ENCODE measurements at places on chromosomes 5 and 9.
A peak's percentile ranks its signal among the peaks of the same experiment; 100 is the strongest.

- DNase-seq = peak; percentile 67
Observed at GRCh38 chr5:143717400-143717799, 94.6 kb upstream of the HMHB1 start.

DNA sequence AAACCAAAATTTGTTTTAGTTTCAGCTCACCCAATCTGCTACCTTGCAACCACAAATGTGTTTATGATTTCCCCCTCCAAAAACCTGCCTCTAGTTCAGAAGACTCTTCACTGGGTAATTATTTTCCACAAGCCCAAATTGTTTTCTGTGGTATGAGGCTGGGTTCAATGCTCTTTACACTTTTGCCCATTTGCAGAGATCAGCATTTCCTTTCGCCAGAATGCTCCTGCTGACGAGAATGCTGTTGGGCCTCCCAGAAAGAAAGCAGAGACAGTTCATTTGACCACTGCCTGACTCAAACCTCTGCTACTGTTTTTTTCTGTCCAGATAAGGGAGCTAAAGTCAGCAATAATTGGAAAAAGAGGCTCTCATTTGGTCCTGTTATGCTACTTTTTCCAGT is 427.3 kb downstream of the PDE4D start:
- peak; percentile 41 for DNase-seq

DNA sequence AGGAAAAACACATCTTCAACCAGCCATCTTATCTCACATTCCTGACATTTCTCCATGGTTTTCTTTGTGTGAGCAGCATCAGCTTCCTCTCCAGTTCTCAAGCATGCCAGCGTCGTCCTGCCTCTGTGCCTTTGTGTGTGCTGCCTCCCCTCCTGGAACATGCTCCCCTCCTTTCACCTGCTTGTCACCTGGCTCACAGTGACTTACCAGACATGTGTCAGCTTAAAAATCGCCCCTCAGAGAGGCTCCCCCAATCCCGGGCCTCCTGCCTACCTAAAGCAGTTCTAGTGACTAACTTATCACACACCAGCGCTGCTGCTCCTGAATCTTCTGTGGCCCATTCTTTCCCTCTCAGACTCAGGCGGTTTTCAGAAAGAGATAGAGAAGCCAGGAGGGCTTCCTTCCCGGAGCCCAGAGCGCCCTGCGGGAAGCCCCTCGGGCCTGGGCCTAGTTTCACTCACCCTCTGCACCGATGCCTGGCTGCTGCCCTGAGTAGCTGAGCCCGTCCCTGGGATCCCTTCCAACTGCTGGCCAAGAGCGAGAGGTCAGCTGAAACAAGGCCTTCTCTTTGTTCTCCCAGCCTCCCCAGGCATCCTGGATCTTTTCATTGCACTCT is 51.1 kb upstream of the MVB12B start:
- DNase-seq = no peak

- no peak for DNase-seq
Observed at GRCh38 chr5:116090302-116090701, 5.5 kb downstream of the COMMD10 start.

GRCh38 chr5:54098267-54098666 is 212.1 kb downstream of the ARL15 start:
- no peak for DNase-seq

DNA sequence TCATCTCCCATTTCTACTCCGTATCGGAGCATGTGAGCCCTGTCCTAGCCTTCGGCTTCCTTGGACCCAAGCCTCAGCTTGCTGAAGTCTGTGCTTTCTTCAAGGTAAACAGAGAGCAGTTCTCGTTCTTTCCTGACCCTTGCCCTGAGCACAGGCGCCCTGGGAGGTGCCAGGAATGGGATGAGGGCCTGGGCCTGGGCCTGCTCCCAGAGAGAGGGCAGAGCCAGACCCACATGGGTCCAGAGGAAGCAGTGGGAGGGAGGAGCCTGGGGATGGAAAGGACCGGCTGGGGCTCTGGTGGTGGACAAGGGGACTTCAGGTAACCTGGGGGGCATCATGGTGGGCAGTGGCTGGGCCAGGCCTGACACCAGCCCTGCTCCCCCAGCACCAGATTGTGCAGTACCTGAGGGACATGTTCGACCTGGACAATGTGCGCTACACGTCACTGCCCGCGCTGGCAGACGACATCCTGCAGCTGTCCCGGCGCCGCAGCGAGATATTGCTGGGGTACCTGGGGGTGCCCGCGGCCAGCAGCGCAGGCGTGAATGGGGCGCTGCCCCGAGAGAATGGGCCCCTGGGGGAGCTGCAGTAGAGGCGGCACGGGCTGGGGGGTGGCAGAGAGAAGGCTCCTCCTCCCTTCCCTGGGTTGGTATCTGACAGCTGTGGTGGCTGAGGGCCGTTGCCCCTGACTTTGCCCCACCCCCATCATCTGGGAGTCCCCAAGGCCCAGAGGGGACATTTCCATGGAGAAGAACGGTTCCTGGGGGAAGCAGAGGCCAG is 10.9 kb upstream of the DOLPP1 start:
- no peak for DNase-seq

- DNase-seq = no peak
Observed at GRCh38 chr9:25994605-25995004, 316.4 kb upstream of the TUSC1 start.

DNA sequence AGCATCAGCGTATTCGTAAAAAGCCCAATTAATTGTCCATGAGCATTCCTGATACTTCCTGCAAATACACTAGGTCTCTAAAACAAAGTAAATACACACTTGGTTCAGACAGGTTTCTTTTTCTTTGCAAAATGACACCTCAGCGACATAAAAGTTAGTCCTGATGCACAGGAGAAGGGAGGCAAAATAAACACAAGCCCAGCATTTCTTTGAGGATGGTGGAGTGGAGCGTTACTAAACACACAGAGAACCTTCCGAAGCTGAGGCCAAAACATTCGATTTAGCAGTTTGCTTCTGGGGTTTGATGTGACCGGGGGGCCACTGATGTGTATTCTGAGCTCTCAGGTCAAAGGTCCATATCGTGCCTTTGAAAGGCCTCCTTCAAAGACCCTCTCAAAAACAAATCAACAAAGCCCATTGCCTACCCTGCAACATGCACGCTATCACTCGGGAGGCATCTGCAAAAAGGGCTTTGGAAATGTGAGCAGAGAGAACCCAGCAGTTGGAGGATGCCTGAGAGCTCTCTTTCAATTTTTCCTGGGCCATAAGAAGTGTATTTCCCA is 268.4 kb upstream of the PANK3 start:
- DNase-seq = no peak

- DNase-seq = no peak
Observed at GRCh38 chr5:10485897-10486296, 44.2 kb downstream of the ROPN1L start.

DNA sequence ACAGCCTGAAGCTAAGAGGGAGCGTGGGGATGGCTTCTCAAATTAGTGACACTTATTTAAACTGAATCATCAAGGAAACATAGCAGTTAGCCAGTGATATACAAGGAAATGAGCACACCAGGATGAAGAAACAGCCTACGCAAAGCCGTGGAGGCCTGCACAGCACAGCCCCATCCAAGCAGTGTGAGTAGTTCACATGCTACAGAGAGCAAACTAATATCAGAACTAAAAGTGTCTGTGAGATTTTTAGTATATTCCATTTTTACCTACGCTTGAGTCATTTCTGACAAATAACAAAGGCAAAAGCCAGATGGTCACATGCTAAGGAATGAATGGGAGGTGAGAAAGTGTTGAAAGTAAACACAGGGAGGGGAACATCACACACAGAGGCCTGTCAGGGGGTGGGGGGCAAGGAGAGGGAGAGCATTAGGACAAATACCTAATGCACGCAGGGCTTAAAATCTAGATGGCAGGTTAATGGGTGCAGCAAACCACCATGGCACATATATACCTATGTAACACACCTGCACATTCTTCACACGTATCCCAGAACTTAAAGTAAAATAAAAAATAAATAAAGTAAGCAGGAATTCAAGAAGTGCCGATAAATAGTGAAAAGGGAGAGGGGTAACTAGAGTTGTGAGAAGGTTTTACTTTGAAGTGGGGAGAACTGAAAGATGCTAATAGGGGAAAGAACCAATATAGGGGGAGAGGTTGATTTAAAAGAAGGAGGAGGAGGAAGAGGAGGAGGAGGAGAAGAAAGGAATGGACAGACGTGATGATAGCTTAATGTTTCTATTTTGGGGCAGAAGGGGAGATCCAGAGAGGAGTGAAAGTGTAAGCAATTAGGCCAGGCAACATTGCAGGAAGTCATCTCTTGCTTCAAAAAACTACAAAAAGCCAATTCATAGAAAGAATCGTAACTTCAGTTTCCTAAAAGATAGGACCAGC is 100.9 kb upstream of the PTGER4 start:
- no peak for DNase-seq

DNA sequence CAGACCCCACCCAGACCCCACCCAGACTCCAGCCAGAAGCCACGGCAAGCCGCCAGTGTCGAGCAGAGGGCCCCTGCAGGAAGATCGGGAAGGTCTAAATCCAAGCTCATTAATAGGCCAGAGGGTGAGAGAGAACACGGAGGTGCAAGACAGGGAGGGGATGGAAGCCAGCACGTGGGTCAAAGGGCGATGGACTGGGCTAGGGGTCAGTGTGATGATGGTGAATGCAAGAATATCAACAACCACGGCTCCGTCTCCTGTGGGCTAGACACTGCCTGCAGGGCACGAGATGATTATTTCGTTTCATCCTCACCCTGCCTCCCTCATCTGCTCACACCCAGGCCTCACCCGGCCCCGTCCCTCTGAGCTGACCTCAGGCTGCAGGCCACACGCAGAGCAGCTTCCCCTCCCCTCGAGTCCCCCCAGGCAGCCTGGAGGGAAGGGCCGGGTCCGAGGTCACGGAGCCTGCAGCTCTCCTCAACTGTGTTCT is 122.0 kb downstream of the COL23A1 start:
- DNase-seq = no peak

DNA sequence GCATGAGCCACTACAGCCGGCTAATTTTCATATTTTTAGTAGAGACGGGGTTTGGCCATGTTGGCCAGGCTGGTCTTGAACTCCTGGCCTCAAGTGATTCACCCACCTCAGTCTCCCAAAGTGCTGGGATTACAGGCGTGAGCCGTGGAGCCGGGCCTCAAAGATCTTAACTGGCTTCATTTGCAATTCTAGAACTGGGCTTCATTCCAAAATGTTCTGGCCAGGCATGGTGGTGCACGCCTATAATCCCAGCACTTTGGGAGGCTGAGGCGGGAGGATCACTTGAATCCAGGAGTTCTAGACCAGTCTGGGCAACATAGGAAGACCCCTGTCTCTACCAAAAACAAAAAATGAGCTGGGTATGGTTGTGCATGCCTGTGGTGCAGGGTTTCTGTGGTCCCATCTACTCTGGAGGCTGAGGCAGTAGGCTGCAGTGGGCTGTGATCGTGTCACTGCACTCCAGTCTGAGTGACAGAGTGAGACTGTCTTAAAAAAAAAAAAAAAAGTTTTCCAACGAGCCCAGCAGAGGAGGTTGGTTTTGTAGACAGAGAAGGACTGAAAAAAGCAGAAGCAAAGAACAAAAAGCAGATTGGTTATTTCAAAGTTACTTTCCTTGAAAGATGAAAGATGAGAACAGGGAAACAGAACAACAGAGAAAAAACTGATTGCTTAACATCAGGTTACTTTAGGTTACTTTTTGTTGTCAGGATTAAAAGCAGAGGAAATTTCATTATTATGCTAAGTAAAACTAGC is 78.2 kb downstream of the ANKRD55 start:
- no peak for DNase-seq

DNA sequence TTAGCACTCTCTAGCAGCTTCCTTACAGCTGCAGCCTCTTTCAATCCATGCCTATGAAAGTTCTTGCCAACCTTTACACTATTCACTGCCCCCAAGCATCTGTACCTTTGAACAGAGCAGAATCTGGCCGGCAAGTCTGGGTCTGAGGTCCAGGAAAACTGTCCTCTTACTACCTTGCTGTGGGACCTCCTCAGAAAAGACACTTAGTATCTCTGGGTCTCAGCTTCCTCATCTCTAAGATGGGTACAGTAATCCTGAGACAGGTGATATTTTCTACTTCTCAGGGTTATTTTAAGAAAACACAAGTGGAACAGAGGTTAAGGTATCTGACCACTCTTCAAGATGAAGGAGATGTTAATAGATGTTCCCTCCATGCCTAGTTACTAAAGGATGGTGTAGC is 120.2 kb downstream of the EGFLAM start:
- DNase-seq = no peak

GRCh38 chr5:59436364-59437148 is 457.0 kb downstream of the PDE4D start:
- no peak for DNase-seq
